Activated naive CD8-positive, alpha-beta T cell treated with anti-CD3 and anti-CD28 coated beads for 36 hours (primary cell): ENCODE measurements at places on chromosomes 11 and 22. TPM values are rescaled to one million over a fixed set of nuclear protein-coding genes. Genes with fewer than 3 reads are reported as not detected.

CATSPERZ gene
- not detected for total RNA-seq

GRCh38 chr11:40219401-40219800 is 1240.1 kb downstream of the LRRC4C start:
- DNase-seq = no peak

DNA sequence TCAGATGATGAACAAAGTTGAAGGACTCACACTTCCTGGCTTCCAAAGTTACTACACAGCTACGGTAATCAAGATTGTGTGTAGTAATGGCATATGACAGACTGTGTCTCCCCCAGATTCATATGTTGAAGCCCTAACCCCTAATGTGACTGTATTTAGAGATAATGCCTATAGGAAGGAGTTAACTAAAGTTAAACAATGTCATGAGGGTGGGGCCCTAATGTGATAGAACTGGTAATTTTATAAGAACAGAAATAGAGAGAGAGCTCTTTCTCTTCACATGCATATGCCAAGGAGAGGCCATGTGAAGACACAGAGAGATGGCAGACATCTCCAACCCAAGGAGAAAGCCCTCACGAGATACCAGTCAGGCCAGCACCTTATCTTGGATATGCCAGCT is 8.0 kb downstream of the AAMDC start:
- no peak for DNase-seq

MYRF gene
- 0.68 TPM for total RNA-seq

ZNRF3 gene
- total RNA-seq = 2.2 TPM

GRCh38 chr11:72595292-72595684 is 78.9 kb downstream of the PDE2A start:
- DNase-seq = no peak

- no peak for DNase-seq
These were observed 94.1 kb downstream of the DBX1 start for GRCh38 chr11:20066013-20066782.

RASGRP2 gene
- 4.6 TPM for total RNA-seq

DNA sequence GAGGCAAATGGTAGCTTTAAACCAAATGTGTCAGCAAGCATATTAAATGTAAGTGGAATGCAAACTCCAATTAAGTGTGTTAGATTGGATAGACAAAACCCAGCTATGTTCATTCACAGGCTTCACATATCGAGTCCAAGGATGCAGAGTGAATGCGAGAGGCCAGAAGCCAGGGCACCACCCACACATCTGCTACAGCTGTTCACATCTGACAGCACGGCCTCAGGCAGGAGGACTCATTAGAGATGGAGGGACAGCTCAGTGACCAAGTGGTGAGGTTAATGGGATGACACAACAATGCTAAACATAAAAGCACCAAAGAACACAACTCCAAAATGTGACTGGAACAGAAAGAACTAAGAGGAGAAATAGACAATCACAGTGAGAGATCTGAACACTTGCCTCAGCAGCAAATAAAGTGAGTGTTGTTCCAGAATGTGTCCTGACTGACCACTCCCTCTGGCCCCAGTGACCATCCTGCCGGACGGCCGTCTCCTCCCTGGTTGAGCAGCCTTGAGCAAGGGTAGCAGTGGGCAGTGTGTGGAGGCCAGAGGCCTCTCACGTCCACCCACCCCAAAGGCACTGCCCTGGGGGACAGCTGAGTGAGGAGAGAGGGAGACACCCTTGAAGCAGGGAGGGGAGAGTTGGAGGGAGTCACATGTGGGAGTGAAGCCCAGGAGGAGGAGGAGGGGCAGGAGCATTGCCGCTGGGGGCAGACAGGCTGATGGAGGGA is 23.8 kb downstream of the ALG12 start:
- no peak for DNase-seq

LIF gene
- 282 TPM for total RNA-seq

- no peak for DNase-seq
These were observed 8.7 kb downstream of the MMP26 start for GRCh38 chr11:4713241-4713640.

GRCh38 chr11:64564947-64565889 is 25.8 kb upstream of the SLC22A12 start:
- no peak for DNase-seq

PHF21B gene
- not detected for total RNA-seq

LYVE1 gene
- not detected for total RNA-seq

- no peak for DNase-seq
These were observed 11.1 kb upstream of the OSM start for GRCh38 chr22:30277547-30278344.

DNA sequence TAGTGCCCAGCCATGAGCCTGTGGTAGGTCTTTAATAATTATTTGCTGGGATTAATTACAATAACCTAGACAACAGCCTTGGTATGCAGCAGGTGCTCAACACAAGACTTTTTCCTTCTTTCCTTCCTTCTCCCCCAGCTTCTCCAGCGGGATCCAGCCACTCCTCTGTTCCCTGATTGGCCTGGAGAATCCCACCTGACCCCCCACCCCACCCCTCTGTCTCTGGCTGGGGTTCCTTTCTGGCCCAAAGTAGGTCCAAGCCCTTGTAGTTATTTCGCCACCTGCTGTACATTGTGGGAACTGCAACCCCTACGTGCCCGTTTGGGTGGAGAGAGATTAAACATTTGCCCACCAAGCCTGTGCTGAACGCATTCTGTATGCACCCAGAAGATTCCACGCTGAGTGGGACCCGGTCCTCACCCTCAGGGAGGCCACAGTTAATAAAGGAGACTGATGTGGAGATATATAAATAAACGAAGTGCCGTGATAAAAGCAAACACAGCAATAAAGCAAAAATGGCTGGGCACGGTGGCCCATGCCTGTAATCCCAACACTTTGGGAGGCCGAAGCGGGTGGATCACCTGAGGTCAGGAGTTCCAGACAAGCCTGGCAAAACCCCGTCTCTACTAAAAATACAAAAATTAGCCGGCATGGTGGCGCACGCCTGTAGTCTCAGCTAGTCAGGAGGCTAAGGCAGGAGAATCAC is 32.1 kb upstream of the DGKZ start:
- DNase-seq = peak; percentile 73

GRCh38 chr22:32528984-32529982 is 54.7 kb downstream of the FBXO7 start:
- peak; percentile 60 for DNase-seq

RAG2 gene
- not detected for total RNA-seq

GRCh38 chr11:105884436-105884835 is 137.6 kb downstream of the MSANTD4 start:
- no peak for DNase-seq

GLB1L2 gene
- 9.3 TPM for total RNA-seq

GRCh38 chr11:64165481-64165841 is 452 bp downstream of the MACROD1 start:
- peak; percentile 38 for DNase-seq

RPS6KA4 gene
- total RNA-seq = 24.5 TPM

OR10A2 gene
- total RNA-seq = not detected

DNA sequence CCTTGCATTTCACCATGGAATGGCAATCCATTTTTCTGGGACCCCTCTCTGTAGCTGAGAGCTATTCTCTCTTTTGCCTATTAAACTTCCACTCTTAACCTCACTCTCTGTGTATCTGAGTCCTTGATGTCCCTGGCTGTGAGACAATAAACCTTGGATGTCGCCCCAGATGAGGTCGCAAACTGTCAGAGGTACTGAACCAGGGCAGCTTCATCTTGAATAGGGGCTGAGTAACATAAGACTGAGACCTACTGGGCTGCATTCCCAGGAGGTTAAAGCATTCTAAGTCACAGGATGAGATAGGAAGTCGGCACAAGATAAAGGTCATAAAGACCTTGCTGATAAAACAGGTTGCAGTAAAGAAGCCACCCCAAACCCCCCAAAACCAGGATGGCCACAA is 68.0 kb downstream of the RSF1 start:
- DNase-seq = no peak

DNA sequence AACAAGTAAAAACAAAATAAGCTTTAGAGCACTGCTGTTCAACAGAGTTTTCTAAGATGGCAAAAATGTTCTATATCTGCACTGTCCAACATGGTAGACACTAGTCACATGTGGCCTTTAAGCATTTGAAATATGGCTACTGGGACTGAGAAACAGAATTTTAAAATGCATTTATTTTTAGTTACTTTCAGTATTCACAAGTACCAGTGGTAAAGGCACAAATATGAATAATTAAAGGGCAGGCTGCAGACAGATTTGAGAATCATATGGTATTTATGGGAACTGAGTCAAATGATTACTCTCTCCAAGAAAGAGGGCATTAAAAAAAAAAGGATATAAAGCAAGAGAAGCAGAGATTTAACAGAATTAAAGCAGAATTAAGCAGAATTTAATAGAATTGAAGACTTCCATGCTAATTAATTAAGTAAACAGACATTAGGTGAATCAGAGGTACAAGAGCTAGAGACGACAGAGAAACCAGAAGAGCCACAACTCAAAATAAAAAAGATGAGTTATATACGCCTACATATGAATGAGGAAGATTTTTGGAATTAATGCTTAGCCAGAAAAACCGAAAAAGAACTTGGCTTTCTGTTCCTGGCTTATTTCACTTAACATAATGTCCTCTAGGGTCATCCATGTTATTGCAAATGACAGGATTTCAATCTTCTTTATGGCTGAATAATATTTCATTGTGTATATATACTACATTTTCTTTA is 160.4 kb downstream of the ATG16L2 start:
- DNase-seq = no peak

GRCh38 chr11:119509969-119510401 is 87.0 kb upstream of the THY1 start:
- peak; percentile 50 for DNase-seq

DNA sequence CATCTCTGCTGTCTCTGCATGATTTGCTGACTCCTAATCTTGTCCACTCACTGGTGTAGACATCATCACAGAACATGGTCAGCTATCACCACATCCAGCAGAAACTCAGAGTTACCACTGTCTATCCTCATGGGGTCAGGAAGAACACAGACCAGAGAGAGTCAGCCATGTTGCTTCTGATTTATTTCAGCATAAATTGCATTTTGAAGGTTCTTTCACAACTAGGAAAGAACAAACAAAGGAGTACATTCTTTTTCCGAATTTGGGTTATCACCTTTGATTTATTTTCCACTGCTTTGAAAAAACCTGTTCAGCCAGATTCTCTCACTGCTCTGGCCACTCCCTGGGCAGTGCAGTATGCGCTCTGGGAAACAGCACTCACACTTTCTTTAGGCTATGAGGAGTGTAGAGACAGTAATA is 172.0 kb upstream of the MTMR2 start:
- DNase-seq = no peak

- no peak for DNase-seq
These were observed 28.7 kb downstream of the CEP164 start for GRCh38 chr11:117356126-117356890.

TNNI2 gene
- total RNA-seq = not detected

PRSS23 gene
- total RNA-seq = 4.0 TPM
